ENCODE measurements at places on chromosomes 13 and 19. TPM values are rescaled to one million over a fixed set of nuclear protein-coding genes. Genes with fewer than 3 reads are reported as not detected.

The CCDC122 gene
- 4.0 TPM for total RNA-seq

The SLC10A2 gene
- not detected for total RNA-seq

The CFAP97D2 gene
- not detected for total RNA-seq

The GDF15 gene
- total RNA-seq: 126 TPM

The MCEMP1 gene
- not detected for total RNA-seq

The NCR1 gene
- 0.65 TPM for total RNA-seq

The NRTN gene
- not detected for total RNA-seq

The USHBP1 gene
- 17.2 TPM for total RNA-seq

The SLC8A2 gene
- not detected for total RNA-seq

The NFILZ gene
- total RNA-seq: not detected

The PPP1R37 gene
- total RNA-seq: 26.6 TPM

The FUT3 gene
- total RNA-seq: not detected

The CADM4 gene
- total RNA-seq: 3.0 TPM

The OR7C1 gene
- total RNA-seq: not detected

The KLHL26 gene
- total RNA-seq: 4.2 TPM

The KLHL1 gene
- not detected for total RNA-seq

The AMH gene
- 0.97 TPM for total RNA-seq

The LYPD5 gene
- 0.32 TPM for total RNA-seq

The ZNF729 gene
- total RNA-seq: not detected

The IL12RB1 gene
- total RNA-seq: not detected

The ZNF600 gene
- total RNA-seq: 2.3 TPM

The CYP4F11 gene
- not detected for total RNA-seq

The SAMD1 gene
- 16.2 TPM for total RNA-seq

The SLC25A41 gene
- not detected for total RNA-seq

The CRX gene
- total RNA-seq: not detected

The PVR gene
- total RNA-seq: 147 TPM

The LENG1 gene
- 7.8 TPM for total RNA-seq

The CACNG8 gene
- total RNA-seq: 0.65 TPM

The S1PR2 gene
- total RNA-seq: 0.61 TPM

The A1BG gene
- 3.6 TPM for total RNA-seq

The RFXAP gene
- 1.3 TPM for total RNA-seq

The CBY2 gene
- total RNA-seq: not detected

The IGFL1 gene
- total RNA-seq: not detected

The ZNF792 gene
- total RNA-seq: 20.7 TPM

The ZNF665 gene
- 1.7 TPM for total RNA-seq

The IQCN gene
- total RNA-seq: under 0.01 TPM

The ATP4A gene
- not detected for total RNA-seq

The NOTCH3 gene
- total RNA-seq: 2.9 TPM

The RHPN2 gene
- total RNA-seq: 2.3 TPM

The LHB gene
- total RNA-seq: not detected

The ZNF324B gene
- total RNA-seq: 9.4 TPM

The CD22 gene
- total RNA-seq: not detected
